ENCODE measurements at places on chromosomes 4 and X. TPM values are rescaled to one million over a fixed set of nuclear protein-coding genes. Genes with fewer than 3 reads are reported as not detected.

- DNase-seq: no peak
Observed at GRCh38 chr4:68162196-68162595, 32.5 kb upstream of the TMPRSS11F start.

DNA sequence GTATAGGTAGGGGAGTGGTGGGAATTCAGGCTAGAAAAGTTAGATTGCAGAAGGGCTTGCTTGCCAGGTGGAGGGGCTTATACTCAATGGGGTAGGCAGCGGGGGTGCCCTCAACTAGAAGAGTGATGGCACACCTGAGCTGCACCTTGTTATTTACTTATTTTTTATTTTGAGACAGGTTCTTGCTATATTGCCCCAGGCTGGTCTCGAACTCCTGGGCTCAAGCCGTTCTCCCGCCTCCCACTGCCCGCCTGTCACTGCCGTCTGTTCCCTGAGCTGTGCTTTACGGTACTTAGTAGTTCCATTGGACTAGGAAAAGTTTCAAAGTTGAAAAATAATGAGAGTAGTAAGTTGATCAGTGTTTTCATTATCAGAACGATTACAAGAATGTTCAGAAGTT, 2.0 kb downstream of the ZFX start:
- DNase-seq: no peak

DNA sequence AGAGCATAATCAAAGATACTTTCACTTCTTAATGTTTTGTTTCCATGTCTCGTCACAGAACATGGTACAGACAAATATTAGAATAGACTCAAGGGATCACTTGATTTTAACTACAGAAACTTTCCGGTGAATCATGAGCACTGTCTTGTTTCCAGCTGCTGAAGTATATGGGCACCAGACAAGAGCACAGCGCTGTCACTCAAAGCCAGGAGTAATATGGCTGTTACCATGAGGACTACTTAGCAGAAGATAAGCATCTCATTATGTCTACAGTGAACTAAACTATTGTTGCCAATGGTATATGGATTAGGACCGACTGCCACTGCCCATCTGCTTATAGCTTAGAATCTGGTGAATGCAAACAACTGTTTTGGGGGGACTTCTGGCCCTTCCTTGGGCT, 34.3 kb downstream of the MECP2 start:
- no peak for DNase-seq

DNA sequence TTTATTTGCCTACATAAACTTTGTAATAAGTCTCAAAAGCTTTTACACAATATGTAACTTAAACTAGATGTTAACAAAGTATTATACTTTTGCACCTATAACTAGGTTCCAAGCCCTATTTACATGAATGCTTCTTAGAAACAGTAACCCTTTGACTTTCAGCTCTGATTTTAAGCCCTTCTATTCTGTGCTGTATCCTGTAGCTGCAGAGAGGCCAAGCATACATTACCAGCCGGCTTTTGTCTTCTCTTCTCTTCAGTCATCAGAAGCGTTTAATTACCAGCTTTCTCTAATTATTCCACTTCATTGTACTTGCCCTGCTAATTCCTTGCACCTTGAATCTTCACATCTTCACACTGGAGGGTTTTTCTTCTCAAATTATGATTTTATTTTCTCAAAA, 403.1 kb downstream of the PDGFC start:
- DNase-seq: no peak

- DNase-seq: no peak
Observed at GRCh38 chrX:140933016-140933415, 69.4 kb upstream of the SPANXB1 start.

DNA sequence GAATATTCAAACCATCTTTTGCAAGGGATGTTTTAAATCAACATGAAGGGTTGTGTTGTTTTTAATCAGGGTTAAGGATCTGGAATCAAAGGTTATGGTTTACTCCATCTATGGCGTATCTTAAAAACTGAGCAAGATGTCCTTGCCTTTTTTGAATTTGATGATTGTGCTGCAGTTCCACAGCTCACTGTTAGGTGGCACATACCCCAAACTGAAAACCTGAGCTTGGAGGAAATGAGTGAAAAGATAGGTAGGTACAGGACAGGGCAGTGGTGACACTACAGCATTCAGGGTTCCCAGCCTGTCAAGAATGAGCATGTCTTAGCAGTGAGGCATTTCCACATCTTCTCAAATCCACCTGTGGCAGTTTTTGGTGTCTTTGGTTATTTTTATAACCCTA, 13.1 kb upstream of the EOLA1 start:
- DNase-seq: no peak

DNA sequence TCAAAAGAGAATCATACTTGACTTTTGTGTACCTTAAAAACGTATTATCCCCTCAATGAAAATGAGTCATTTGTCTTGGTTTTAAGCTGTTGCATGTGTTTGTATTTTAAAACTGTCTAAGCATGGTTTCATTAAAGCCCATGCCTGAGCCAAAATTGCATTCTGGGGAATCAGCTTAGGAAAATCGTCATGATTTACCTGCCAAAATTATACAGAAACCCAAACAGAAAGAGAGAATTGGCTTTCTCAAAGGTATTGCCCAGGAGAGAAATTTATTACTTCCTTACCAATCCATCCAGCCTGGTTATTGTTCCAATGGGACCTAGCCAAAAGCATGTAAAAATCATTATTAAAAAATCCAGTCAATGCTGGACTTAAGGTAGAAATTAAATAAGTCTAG, 37.6 kb downstream of the GPR174 start:
- no peak for DNase-seq

GRCh38 chr4:26909369-26909768, 48.7 kb downstream of the STIM2 start:
- no peak for DNase-seq

- DNase-seq: no peak
Observed at GRCh38 chrX:53048169-53049126, at the start of gene GPR173. GPR173 (plus strand) TSS chrX:53048789; CDS start chrX:53076622, 27,833 bp downstream.

GRCh38 chr4:175767150-175767549, 44.9 kb downstream of the GPM6A start:
- no peak for DNase-seq

DNA sequence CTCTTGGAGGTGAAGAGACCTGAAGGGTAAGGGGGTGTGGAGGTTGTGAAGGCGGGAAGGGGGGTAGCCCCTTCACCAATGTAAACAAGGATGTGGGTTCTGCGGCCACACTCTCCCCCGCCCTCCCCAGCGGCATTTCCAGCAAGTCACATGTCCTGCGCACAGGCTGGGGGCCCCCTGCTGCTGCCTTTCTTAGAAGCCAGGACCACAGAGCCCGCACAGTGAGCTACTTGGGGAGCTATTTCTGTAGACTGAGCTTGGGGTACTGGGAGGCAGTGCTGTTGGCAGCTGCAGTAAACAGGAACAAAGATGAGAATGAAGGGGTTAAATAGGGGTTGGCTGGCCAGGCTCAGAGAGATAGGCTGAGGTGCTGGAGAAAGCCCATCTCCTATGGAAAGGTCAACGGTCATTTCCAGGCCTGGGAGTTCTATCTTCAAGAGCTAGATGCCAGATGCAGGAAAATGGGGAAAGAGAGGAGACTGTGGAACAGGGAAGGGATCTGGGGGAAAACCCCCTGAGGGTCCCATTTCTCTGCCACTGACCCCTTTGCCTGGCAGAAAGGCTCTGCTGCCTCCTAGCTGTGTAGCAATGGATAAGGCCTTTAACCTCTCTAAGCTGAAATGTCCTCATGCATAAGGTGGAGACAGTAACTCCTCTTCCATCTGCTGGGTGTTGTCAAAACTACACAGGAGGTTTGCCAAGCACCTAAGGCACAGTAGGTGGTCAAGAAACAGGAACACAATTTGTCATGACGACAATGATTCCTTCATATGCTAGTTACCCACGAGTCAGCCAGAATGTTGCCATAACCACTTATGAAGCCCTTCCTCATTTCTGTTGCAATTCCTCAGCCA, 18.5 kb upstream of the PIM2 start:
- no peak for DNase-seq

DNA sequence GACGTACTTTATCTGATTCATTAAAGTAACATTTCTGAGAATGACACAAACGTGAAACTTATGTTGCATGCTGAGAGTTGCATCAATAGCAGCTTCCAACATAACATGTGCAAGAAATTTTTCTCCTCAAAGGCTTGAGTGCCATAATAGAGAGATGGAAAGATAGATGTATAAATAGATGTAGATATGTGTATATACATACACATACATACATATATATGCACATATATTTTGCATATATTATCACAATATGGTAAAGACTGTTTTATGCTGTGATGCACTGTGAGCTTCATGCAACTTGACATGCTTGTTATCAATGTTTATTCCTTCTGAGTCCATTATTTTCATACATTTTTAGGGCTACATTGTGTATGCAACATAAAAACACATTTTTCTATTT, 270.6 kb upstream of the GALNTL6 start:
- no peak for DNase-seq

DNA sequence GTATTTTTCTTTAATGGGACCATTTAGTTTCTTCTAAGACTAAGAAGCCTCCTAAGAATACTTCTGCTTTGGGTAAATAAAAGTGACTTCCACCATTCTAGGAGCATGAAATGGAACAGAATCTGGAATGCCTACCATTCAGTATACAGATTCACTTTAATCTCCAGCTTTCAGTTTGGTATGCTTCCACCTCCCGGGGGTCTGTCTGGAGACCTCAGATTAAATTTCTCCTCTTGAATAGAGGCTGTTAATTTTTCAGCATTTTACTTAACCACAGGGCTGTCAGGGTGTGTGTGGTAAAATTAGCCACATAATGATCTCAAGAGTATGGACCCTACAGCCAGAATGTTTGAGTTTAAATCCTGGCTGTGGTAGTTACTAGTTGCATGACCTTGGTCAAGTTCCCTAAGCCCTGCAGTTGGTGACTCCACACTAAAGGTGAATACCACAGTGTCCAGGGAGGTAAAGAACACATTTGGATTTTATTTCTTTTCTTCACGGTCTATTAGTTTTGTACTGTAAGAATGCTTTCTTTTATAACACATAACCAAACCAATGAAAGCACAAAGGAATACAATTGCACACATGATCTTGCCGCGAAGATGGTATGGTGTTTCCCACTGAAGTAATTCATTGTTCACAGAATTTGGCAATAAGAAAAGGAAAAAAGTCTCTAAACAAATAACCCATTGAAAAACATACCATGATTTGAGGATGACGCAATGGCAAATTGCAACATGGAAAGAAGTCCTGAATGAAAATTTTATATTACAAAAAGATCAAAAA, 37.3 kb upstream of the TRIM2 start:
- no peak for DNase-seq

- no peak for DNase-seq
Observed at GRCh38 chrX:29172880-29173279, 585.6 kb downstream of the IL1RAPL1 start.

DNA sequence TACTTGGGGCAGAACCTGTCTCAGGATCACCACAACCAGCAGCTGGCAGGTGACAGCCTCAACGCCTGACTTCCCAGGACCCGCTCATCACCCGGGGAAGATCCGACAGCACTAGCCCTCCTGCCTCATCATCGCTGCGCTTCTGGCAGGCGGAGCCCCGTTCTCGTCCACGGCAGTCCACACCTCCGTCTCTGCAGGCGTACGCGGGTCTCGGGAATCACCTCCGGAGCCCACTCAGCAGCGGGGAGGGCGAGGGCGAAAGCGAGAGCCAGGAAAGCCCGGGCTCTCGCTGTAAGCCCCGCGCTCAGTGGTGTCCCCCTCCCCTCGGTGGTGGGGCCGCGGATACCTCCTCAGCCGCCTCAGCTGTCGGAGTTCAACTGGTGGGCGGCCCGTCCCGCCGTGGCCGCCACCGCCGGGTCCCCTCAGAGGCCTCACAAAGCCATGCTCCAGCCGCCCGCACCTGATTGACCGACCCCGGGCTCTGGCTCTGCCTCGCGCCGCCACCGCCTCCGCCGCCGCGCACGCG, 518 bp upstream of the CNKSR2 start:
- DNase-seq: no peak

- DNase-seq: no peak
Observed at GRCh38 chr4:82591592-82591991, 29.8 kb upstream of the TMEM150C start.

- no peak for DNase-seq
Observed at GRCh38 chr4:38574559-38575333, 89.3 kb upstream of the KLF3 start.

GRCh38 chr4:101833480-101833879, 43.0 kb downstream of the BANK1 start:
- DNase-seq: no peak

Gene ZNF711
- 5.3 TPM for total RNA-seq

Gene NOX1
- total RNA-seq: not detected

Gene MUC7
- not detected for total RNA-seq

Gene IL9R
- 0.07 TPM for total RNA-seq

Gene MAML3
- 9.5 TPM for total RNA-seq

All from pulmonary artery endothelial cell (primary cell).